ENCODE measurements at places on chromosomes 11 and 22.

DNA sequence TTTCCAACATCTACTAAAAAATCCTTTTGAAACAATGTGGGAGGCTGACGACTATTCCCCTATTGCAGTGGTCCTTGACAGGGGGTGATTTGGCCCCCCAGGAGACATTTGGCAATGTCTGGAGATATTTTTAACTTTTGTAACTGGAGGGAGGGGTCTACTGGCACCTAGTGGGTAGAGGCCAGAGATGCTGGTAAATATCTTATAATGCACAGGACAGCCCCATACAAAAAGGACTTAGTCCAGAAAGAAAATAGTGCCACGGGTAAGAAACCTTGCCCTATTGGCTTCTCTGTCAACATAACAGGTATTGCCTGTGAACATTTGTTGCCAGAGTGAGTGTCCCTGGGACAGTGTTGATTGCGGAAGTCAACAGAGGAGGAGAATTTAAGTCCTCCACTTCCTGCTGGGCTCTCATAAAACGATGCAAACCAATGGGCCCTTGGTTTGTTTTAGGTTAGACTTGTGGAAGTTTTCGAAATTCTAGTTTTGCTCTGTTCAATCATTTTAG lies 101.6 kb downstream of the MAML2 start:
- no peak for DNase-seq

- no peak for DNase-seq
These were observed 396.6 kb downstream of the NELL1 start for GRCh38 chr11:21066030-21066429.

- peak; percentile 83 for DNase-seq
These were observed 48.1 kb upstream of the TOP3B start for GRCh38 chr22:22030493-22031182.

DNA sequence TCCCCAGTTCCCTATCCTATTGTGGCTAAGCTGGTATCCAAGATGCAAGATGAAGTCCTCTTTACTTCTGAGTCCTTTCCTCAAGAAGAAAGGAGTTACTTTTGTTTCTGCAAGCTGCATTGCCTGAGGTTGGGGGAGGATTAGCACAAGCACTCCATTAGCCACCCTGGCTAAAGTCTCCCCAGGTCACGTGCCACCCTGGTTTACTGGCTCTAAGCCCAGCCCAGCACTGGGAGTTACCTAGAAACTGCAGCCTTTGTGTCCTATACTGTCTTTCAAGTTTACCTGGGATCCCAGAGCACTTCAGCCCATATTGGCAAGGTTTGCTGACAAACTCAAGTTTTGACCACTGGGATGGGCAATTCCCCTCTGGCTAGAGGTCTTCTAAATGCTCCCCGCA lies 78.4 kb upstream of the DBX1 start:
- DNase-seq = no peak

- DNase-seq = peak; percentile 35
These were observed 117.1 kb downstream of the JRKL start for GRCh38 chr11:96506953-96507354.

All from GM06990 (cell line).